ENCODE measurements at places on chromosomes 12 and 14. TPM values are rescaled to one million over a fixed set of nuclear protein-coding genes. Genes with fewer than 3 reads are reported as not detected.

Gene COL2A1
- polyA plus RNA-seq = 57.9 TPM

Gene TPCN1
- 49.4 TPM for polyA plus RNA-seq

Gene CDCA3
- 37.0 TPM for polyA plus RNA-seq

Gene TSHR
- polyA plus RNA-seq = 1.3 TPM

Gene HIF1A
- polyA plus RNA-seq = 184 TPM

Gene NTS
- polyA plus RNA-seq = 5.1 TPM

DNA sequence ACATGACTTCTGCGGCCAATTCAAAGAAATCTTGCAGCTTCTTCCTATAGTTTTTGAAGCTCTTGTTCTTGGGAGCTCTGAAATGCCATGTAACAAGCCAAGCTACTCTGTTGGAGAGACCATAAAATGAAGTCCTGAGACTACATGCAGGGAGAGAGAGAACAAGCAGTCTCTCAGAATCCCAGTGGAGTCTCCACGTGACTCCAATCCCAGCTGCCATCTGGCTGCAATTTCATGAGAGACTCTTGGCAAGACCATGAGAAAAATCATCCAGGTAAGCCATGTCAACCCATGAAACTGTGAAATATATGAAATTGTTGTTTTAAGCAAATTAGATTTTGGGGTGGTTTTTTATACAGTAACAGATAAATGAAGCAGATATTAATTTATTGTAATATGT, 54.4 kb downstream of the KLRG1 start:
- DNase-seq = no peak

DNA sequence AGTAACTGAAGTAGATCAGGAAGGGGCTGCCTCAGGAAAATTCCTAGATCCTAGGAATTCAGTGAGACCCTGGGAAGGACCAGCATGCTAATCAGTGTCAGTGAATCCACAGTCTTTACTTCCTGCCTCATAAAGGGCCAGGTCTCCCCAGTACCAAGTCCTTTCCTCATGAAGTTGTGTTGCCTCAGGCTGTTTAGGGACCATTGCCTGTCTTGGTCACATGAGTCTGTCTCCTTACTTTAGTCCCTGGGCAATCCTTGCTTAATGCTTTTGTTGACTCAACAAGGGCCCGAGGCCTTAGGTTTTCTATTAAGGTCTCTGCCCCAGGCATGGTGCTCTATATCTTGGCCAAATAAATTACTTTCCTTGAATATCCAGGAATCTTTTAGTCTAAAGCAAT, 16.1 kb upstream of the ATF1 start:
- no peak for DNase-seq

GRCh38 chr14:38000340-38000739, 207.4 kb upstream of the SSTR1 start:
- no peak for DNase-seq

DNA sequence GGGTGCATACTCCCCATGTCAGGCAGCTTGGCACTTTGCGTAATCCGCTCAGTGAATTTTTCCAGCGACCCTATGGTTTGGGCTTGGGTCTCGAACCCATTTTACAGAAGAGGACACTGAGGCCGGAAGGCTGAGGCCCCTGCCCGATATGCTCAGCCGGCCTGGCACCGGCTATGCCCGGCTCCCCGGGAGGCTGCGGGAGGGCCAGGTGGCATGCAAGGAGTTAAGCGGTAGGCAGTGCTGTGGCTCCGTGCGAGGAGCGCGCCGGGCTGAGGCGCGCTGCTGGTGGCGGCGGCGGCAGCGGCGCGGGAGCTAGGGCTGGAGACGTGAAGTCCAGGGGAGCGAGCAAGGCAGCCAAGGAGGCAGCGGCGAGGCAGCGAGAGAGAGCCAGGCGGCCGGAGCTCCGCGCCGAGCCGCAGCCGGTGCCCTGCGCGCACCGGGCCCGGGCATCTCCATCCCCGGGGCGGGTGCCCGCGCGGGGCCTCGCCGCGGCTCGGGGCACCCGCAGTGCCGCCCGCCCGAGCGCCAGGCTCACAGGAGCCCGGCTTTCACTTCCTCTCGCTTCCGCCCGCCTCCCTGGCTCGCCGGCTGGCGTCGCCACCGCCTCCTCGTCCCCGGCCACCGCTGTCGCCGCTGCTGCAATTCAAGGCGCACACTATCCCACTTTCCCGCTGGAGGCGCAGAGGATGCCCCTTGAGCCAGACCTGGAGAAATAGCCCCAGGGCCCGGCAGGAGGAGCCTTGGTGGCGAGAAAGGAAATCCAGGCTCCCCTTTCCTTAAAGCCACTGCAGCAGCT, at the start of gene WSCD2:
WSCD2 (plus strand) TSS at position 272 of the 796 bp plus-strand sequence. CDS start 66,545 bp downstream, outside the sequence.
- peak; percentile 82 for DNase-seq

- DNase-seq = no peak
Measured at GRCh38 chr12:47652521-47653234, 53.2 kb downstream of the RPAP3 start.

DNA sequence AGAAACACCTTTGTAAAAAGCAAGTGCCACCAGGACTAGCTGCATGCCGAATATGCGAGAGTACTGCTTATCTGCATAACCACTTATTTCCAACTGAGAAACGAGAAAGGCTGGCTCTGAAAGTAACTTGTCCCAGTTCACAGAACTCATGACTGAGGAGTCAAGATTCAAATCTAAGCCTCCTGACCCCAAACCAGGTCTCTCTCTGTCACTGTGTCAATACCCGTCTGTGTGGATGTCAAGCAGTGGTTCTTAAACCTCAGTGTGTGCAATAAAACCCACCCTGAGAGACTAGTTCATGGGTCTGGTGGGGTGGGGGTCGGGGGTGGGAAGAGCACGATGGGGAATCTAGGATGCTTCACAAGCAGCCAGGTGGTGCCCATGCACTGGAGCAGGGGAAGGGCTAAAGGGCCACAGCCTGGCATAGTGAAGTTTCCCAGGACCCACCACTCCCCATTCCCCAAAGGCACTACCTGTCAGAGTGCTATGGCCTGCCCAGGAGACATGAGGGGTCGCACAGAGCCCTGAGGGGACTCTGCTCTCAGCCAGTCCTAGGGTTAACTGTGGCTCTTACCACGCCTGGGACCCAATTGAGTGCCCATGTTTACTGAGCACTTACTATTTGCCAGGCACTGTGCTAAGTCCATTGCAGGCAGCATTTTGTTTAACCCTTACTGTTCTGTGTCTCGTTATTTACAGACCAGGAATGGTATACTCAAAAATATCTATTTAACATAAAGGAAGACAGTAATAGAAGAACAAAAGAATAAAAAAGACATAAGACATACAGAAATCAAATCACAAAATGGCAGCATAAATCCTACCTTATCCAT, 33.4 kb upstream of the PNMA1 start:
- DNase-seq = no peak

Data from renal pelvis (tissue), 12 donors.